Stimulated activated effector memory CD8-positive, alpha-beta T cell treated with anti-CD3 and anti-CD28 coated beads, Interleukin-12 subunit alpha, Interleukin-12 subunit beta, amount 100 ng/mL, for 72 hours (primary cell): ENCODE measurements at places on chromosomes 7 and 10.

DNA sequence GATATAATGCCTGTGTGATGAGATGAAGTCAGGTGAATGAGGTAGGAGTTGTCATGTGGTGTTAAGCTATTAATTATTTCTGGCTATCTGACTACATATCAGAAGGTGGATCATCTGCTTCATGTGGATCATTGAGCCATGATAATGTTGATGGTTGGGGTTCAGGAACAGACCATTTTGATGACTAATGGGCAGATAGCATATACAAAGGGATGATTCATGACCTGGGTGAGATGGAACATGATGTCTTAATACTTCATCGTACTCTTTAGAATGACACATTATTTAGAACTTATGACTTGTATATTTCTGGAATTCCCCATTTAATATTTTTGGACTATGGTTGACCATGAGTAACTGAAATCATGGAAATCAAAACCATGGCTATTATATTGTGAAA is 155.1 kb downstream of the OR13A1 start:
- no peak for DNase-seq

DNA sequence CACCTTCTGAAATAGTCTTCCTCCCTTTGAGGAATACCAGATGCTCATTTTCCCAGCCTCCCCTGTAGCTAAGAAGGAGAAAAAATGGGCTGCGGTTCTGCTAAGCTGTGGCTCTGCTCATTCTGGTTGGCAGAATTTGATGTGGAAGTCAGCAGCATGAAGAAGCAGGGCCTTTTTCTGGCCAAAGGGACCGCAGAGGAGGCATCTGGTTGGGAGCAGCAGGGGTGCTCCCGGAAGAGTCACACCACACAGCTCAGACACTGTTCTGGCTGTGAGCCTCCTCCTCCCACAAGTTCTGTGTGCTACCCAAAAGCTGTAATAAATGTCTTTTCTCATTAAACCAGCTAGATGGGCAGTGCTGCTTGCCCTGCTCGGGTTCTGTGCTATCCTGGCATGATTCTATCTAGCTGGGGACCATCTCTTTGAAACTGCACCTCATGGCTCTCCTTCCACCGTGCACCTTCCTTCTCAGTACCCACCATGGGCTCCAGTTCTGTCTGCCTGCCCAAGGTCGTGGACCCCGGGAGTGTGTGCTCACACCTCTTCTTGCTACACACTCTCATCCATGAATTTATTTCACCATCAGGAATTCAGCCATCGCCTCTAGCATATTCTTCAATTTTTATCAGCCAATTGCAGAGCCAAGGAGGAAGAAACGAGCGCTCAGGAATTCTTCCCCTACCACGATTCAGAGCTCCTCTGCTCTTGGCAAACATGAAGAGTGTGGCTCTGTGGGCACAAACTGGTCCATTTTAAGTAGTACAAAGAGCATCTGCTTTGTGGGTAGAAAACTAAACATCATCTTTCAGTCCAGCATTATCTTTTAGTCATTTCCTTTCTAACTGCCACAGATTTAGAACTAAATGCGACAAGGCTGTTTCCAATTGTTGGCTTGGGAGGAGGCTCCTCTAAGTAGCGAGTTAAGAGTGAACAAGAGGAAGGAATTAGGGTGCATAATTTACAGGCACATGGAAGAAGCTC is 76.9 kb downstream of the FAM171A1 start:
- no peak for DNase-seq

GRCh38 chr7:51982653-51983052 is 666.0 kb upstream of the COBL start:
- DNase-seq, result no peak

DNA sequence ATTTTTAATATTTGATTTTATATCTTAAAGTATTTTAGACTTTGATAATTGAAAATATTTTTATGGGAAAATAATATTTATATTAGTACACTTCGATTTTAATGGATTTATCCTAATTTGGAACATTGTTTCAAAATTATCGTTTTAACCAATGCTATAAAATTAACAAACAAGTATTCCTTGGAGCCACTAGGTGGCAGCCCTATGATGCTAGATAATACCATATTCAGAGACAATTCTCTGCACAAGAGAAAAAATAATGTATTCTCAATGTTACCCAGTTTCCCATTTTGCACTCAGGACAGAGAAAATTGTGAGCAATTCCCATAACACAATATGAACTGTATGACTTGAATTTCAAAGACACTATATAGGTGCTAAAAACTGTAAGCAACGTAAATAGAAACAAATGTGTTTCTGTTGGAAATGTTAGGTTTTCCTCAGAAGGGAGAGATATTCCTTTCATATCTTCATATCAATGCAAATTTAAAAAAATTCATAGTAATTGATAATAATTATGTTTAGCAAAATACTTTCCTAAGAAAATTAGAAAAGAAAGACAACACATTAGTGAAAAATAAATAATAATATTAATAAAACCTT is 237.8 kb downstream of the SEMA3E start:
- no peak for DNase-seq

- no peak for DNase-seq
Measured at GRCh38 chr10:69657430-69657829, 27.4 kb downstream of the FAM241B start.

GRCh38 chr7:370259-370625 is 80.3 kb downstream of the FOXL3 start:
- DNase-seq, result no peak

GRCh38 chr7:142323706-142324105 is 65.8 kb upstream of the PRSS58 start:
- no peak for DNase-seq

GRCh38 chr7:106327538-106328481 is 43.0 kb upstream of the NAMPT start:
- DNase-seq, result no peak

DNA sequence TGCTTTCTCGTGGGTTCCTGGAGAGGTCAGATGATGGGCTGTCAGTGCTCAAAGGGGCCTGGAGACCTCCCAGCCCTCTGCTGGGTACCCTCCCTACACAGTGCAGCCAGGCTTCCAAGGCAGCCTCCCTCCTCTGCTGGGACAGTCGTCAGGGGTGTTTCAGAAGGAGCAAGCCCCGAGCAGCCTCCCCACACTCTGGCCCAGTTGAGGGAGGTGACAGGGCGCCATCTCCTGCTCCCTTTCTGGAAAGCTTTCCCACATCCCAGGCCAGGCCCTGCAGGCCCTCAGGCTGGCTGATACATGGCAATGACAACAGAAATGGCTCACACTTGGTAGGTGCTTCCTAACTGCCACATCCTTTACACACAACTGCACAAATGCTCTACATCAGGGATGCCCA is 32.1 kb downstream of the KCNMA1 start:
- DNase-seq, result no peak

- no peak for DNase-seq
Measured at GRCh38 chr10:132924046-132924952, 18.1 kb downstream of the CFAP46 start.

GRCh38 chr10:52434734-52435133 is 120.7 kb downstream of the DKK1 start:
- no peak for DNase-seq

DNA sequence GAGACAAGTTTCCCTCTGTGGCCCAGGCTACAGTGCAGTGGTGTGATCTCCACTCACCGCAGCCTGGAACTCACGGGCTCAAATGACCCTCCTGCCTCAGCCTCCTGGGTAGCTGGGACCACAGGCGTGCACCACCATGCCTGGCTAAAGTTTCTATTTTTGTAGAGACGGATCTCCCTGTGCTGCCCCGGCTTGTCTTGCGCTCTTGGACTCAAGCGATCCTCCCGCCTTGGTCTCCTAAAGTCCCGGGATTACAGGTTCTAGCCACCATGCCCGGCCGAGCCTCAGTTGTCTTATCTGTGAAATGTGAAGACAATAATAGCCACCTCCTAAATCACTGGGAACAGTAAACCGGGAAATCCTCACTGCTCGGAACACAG is 88.1 kb downstream of the FOXL3 start:
- DNase-seq, result no peak

DNA sequence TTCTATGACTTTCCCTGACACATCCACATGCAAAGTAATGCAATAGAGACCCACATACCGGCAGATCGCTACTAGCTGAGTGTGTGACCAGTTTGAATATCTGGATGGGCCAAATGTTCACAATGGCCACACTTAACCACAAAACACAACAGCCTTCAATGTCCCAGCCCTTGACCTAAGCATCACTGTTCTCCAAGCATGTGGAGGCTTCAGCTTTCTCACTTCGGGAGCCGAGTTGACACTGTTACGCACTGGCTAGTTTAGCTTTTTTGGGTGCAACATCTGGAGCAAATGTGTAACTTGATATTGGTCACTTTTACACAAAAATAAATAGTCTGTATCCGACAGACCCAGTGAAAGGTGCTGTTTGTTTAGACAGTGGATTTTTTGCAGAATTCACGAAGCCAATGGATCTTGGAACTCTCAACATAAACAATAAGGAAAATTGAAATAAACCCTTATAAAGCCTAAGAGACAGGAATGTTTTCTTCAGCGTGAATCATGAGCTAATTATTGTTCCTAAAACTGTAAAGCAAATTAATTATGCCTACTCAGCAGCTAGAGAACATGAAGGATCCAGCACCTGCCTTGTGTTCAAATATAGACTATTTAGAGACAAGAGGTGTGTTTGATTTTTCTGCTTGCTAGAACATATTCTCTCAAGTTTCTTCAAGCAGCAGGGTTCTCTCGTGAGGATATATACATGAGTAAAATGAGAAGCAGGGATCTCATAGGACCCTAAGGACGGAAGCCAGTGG is 117.6 kb upstream of the JCAD start:
- no peak for DNase-seq

- no peak for DNase-seq
Measured at GRCh38 chr7:111094419-111094818, 3.5 kb downstream of the LRRN3 start.

DNA sequence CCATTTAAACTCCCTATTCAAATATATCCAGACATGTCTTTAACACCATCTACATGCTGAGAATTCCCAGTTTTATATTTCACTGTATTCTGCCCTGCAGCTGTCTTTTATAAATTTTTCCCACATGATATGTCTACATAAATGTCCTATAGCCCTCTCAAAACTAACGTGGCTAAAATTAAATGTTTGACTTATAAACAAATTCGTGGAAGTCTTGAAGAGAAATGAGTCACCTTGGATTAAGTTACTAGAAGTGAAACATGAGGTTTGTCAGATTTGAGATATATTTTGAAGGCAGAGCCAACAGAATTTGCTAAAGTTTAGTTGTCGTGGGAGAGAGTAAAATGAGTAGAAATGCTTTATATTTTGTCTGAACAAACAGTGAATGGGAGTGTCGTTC is 386.9 kb upstream of the CNTNAP2 start:
- no peak for DNase-seq

GRCh38 chr7:77504951-77505350 is 32.1 kb upstream of the PTPN12 start:
- DNase-seq, result no peak

DNA sequence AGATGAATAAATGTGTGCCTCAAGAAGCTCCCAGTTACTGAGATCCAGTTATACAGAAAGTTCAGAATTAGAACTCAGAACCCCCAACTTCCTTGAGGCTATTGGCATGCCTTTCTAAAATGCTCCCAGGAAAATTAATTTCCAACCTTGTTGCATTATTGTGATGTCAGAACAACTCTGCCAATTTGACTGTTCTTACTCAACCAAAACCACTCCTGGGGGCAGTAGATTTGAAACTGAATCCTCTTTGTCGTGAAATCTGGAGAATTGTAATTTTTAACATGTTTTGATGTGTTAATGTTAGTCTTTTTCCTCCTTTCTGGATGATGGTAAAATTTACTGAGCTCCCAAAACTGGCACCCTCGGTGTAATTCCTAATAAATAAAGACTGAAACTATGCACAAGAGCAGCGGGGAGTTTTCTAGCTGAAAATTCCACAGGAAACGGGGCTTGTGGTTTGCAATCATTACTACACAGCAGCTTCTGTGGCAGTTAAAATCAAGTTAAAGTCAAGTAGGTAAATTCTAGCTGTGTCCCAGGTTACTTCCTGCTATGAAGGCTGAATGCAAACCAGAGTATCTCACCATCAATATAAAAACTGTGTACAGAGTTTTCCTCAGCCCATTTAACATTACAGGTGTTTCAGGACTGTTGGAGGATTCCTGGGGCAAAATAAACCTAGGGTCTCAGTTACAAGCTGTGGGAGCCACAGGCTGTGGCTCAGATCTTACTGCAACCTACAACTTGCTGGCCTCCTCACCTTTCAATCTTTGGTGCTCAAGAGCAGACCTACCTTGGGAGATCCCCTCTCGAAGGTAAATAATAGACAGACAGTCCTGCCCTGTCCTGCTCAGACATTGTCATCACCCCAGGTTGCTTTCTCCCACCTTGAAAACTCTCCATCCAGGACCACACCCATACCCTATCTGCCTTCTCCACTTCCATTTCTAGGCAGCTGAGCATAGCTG is 156.3 kb upstream of the KMT2E start:
- no peak for DNase-seq

DNA sequence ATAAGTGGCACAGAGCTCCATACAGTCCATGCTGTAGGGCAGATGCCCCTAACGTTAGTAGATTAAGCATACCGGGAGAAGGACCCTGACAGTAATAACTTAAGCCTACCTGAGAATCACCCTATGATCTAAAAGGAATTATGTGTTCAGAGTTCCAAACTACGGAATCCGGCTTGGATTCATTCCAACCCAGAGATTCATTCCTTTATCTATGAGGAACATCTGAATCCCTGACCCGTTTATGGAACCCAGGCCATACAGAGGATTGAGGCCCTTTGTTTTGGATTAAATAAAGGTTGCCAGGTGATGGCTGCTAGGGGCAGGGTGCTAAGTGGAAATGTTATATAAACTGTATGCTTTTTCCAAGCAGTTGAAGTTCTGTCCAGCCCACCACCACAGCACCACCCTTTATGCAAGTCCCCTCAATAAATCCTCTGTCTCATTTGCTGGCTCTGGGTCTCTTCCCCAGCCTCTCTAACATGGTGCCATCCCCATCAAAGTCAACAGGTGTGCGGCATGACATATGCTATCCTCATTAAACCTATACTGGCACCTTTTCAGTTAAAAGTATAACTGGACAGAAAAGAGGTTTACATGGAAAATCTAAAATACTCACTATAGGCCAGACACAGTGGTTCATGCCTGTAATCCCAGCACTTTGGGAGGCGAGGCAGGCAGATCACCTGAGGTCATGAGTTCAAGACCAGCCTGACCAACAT is 9.1 kb upstream of the ANAPC16 start:
- DNase-seq, result no peak

DNA sequence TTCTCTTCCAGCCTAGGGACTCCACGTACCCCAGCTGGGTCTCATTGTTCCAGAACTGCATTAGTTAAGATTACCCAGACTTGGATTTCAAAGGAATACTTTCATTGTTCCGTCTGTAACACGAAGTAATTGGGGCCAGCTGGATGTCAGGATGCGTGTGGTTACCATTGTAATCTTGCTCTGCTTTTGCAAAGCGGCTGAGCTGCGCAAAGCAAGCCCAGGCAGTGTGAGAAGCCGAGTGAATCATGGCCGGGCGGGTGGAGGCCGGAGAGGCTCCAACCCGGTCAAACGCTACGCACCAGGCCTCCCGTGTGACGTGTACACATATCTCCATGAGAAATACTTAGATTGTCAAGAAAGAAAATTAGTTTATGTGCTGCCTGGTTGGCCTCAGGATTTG is 21.0 kb downstream of the LRRC17 start:
- no peak for DNase-seq

- no peak for DNase-seq
Measured at GRCh38 chr7:7920481-7920880, 48.1 kb upstream of the GLCCI1 start.

- no peak for DNase-seq
Measured at GRCh38 chr10:25725917-25726716, 207.9 kb upstream of the MYO3A start.

GRCh38 chr7:75739796-75740672 is 1.3 kb upstream of the HIP1 start:
- no peak for DNase-seq
